Activated T-cell treated with anti-CD3 and anti-CD28 coated beads, Interleukin-2, amount 50 U/mL, for 48 hours (primary cell): ENCODE measurements at places on chromosomes 7 and 10.

DNA sequence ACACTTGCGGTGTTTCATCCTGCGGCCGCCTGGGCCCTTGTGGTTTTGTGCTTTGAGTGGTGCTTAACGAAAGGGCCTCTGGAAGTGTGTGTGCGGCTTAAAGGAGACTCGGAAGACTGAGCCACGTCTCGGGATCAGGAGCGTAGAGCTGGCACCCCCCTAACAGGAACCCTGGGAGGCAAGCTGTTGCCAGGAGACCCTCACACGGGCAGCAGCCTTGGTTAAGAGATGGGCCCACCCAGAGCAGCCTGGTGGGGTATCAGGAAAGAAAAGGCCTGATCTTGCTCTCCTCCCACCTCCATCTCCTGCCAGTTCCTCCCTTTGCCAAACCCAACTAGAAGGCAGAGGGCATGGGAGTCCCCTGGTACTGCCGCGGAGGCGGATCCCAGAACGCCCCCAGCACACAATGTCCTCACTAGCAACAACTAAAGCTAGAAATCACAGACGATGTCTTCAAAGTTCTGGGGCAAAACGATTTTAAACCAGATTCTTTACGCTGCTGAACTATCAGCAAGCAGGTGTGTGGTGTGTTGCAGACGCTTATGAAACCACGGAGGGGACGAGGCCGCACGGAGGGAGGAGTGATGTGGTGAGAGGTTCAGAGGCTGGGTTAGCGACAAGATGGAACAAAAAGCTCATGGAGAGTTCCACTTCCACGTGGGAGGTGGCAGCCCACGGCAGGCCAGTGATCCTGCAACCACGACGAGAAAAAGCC, 67.0 kb upstream of the INPP5A start:
- peak; percentile 52 for DNase-seq

DNA sequence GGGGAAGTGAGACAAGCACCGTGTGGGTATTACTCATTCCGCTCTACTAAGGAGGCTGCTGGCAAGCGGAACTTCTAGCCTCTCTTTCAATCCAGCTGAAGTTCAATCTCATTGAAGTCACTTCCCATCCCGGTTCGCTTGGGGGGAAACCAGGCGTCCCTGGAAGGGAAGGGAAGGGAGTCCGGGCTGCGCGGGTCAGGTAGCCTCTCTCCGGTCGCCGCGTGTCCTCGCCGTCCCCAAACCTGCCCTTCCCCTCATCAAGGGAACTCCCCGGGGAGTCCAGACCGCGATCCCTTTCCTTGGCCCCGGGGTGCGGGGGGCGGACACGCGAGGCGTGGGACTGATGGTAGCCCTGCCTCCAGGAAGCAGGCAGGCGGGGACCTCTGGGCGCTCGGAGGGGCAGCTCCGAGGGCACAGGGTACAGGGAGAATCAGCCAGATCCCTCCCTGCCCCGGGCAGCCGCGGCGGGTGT, 598 bp upstream of the ZEB1 start:
- DNase-seq, result peak; percentile 86

DNA sequence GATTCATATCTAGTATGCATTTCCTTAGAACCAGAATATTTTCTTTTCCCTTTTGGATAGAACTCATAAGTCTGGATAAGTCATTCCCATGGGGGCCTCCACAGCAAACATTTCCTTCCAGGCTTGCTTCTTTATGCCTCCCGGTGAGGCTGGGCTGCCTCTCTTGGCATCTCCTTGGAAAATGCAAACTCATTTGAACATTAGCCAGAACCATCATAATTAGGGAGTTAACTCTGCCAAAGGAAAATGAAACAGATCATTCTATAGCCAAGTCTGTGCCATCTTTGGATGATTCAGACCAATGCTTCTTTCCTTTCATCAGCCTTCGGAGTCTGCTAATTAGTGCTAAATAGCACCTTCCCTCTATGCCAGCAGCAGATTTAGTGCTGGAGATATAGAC, 81.1 kb downstream of the PLPP4 start:
- DNase-seq, result no peak

DNA sequence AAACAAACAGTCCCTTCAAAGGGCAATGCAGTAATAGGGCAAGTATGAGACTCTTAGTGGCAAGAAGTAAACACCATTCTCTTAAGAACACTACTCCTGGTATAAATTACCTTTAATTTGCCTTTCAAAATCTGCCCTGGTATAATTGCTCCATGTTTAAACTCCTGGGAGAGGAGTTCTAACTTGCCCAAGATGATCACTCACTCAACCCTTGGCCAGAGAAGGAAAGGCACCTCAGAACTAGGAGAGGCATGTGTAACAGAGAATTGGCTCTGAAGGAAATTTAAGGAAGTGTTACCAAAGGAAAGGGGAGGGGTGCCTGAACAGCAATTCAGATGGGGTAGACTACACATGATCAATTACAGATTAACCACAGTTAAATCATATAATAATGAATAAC, 1173.6 kb upstream of the SORCS1 start:
- DNase-seq, result no peak

- DNase-seq, result no peak
These were observed 192.6 kb upstream of the FRMD4A start for GRCh38 chr10:14523286-14523685.

- no peak for DNase-seq
These were observed 19.8 kb downstream of the ADAMTS14 start for GRCh38 chr10:70692043-70692603.

DNA sequence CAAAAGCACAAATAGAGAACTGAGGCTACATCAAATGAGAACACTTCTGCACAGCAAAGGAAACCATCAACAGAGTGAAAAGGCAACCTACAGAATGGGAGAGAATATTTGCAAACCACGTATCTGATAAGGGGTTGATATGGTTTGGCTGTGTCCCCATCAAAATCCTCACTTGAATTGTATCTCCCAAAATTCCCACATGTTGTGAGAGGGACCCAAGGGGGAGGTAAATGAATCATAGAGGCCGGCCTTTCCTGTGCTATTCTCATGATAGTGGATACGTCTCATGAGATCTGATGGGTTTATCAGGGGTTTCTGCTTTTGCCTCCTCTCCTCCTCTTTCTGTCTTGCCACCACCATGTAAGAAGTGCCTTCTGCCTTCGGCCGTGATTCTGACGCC, 120.6 kb upstream of the FRMD4A start:
- DNase-seq, result no peak

DNA sequence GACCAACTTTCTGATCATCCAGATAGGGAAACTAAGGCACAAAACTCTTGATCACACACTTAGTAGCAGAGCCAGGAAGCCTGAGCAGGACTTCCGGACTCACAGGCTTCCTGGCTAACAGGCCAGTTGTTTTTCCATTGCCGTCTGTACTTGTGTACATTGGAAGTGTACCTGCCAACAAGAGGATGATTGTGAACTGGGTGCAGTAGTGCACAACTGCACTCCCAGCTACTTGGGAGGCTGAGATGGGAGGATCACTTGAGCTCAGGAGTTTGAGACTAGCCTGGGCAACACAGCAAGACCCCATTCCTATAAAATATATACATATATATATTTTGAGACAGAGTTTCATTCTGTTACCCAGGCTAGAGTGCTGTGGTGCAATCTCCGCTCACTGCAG, 35.2 kb upstream of the OTUD1 start:
- DNase-seq, result no peak

DNA sequence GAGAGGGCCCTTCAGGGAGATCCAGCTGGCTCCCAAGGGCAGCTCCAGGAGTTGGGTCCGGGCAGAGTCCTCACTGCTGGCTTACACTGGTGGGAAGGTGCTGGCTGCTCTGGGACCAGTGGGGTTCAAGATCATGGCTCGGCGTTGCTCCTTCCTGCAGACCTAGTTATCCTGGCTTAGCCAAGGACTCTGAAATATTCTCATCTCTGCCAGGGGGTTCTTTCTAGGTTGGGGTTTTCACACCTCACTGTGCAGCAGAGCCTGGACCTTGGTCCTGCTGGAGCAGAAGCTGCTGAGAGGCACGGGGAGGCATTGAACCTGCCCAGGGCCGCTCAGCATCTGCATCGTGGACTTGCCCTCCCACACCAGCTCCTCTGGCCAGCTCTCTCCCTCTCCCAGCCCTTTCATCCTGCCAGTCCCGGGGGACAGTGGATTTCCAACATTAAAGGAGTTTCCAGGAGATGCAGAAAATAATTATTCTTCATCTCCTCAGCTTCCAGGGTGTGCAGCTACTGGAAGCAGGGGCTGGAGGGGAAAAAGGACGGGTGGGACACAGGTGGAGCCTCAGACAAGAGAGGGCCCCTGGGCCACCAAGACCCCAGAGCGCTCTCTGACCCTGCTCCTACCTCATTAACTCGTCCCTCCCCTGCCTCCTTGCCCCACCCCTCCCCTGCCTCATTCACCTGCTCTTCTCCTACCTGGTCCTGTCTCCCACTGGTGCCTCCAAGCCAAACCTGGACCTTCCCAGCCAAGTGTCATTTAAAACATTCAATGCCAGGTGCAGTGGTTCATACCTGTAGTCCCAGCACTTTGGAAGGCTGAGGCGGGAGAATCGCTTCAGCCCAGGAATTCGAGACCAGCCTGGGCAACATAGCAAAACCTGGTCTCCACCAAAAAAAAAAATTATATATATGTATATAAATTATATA, 42.5 kb downstream of the JAKMIP3 start:
- DNase-seq, result no peak

GRCh38 chr7:141232286-141233051, 158.6 kb downstream of the TMEM178B start:
- no peak for DNase-seq

DNA sequence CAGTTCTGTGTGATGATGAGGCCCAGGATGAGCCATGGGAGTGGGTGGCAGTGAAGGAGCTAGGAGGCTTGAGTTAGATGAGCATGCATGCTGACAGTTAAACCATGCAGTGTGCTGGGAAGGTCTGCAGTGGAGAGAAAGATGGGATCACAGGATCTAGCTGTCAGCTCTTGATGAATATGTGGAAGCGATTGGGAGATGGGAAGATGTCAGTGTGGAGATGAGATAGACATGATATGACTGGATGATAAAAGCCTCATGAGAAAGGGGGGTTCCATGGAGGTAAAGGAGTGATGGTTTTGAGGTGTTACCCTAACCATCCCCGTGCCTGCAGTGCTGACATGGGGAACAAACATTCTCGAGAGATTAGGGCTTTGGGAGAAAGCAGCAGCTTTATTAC, 165.0 kb upstream of the CTBP2 start:
- DNase-seq, result no peak

GRCh38 chr7:5296611-5297226, 14.0 kb downstream of the SLC29A4 start:
- peak; percentile 66 for DNase-seq

GRCh38 chr10:73244866-73245477, 2.1 kb downstream of the DNAJC9 start:
- DNase-seq, result no peak

DNA sequence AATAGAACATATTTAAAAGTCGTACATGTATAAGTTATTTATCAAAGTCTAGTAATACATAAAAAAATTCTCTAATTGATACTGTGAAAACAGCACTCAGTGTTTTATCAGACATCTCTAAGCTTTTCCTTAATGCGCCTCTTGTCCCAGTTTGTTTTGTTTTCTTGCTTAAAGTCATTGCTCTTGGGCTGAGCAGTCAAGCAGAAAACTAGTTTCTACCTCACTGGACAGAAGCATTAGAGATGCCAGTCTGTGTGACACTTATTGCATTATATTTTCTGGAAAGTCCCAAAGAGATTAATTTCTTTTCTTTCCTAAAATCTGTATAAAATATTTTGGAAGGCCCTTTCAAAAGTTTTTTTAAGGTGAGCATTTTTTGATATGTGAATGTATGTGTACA, 236.2 kb downstream of the PCLO start:
- no peak for DNase-seq

DNA sequence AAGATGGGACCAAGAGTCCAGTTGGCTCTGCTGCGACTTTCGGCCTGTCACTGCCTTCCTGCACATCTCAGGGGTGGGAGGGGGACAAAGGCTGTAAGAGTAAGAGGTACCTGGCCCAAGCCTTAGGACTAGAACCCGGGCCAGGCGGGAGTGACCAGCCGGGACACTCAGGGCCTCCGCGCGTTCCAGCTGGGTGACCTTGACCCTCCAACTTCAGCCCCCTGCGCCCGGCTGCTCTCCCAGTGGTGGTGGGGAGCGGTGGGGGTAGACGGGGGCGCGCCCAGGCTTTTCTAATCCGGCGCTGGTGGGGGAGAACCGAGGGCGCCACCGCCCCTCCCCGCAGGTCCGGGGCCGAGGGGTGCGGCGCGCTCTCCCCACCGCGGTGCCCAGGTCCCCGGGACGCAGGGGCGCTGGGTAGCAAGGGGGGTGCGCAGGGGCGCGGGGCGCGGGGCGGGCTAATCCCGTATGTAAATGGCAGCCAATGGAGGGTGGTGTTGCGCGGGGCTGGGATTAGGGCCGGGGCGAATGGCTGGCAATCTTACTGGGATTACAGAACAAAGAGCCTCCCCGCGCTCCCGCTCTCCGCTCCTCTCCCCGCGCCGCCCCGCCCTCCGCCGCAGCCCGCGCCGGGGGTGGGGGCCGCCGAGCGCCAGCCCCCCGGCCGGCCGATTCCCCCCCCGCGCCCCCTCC, at the start of gene GTF2IRD1:
Gene GTF2IRD1, plus strand, starts transcription at position 585 of the 690 bp plus-strand sequence. CDS start 54,175 bp downstream, outside the sequence.
- DNase-seq, result peak; percentile 70

DNA sequence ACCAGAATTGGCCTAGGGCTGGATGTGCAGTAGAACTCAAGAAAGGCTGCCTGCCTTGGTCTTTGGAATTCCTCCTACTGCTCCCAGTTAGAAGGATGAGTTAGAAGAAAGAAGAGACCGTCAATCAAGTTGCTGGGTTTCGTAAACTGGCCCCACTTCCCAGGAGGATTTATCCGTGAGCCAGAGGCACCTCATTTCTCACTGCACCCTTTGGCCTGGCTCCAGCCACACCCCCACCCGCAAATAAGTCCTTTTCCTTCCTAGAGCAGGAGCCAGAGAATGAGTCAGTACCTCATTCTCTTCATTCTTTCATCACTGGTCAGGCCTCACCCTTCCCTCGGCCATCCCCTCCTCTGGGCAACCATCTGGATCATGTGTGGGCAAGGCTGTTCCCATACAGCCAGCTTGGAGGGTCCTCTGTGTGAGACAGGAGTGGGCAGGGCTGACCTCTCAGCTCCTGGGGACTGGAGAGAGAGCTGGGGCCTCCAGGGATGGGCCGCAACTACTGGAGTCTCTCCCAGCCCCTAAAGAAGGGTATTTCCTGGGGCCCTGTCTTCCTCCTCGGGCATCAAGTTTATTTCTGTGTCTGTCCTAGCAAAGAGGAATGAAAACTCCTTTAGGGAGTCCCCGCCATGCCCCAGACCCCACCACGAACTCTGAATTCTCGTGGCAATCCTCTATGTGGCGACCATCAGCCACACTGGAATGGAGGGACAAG, 87.2 kb upstream of the DUSP5 start:
- no peak for DNase-seq

DNA sequence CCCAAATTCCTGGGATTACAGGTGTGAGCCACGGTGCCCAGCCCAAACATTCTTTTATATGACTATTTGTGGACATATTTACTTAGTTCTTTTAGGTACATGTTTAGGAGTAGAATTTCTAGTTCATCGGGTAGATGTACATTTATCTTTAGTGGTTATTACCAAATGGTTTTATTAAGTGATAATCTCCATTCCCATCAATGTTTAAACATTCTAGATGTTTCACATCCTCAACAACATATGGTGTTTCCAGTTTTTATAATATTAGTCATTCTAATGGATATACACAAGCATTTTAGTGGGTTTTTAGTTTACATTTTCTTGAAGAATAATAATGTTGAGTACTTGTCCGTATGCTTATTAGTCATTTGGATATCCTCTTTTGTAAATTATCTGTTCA, 131.7 kb downstream of the RTKN2 start:
- DNase-seq, result no peak
